ENCODE measurements at places on chromosomes 3 and 15.

DNA sequence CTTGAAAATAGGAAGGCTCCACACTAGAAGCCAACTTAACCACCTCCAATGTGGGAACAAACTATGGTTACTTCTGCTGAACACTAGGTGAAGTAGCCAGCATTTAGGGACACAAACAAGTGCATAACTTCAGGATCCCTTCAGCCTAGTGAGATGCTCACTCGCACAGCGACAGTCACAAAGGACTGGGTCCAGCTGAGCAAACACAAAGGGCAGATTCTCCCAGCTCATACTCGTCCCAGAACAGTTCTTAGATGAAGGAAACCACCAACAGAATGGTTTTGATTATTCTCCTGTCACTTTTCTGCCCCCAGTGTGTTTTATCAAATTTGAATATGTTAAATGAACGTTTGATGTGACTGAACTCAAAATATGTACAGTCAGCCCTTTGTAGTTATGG is 201.6 kb downstream of the KCNAB1 start:
- DNase-seq = no peak

DNA sequence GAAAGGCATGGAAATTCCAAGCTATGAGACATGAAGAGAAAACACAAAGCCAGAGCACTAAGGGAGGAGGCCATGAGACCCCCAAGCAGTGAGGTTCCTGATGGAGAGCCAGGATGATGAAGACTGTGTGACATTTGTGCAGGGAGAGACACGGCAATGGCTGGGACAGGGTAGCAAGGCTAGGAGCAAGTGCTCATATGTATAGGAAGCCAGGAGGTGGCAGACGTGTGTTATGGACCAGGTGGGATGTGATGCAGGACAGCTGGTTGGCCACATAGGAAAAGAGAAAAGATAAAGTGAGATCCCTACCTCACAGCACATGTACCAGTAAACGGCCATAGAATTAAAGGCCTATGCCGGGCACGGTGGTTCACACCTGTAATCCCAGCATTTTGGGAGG is 112.7 kb downstream of the APBA2 start:
- no peak for DNase-seq

- DNase-seq = no peak
These were observed 115.9 kb downstream of the EEFSEC start for GRCh38 chr3:128269006-128269775.

DNA sequence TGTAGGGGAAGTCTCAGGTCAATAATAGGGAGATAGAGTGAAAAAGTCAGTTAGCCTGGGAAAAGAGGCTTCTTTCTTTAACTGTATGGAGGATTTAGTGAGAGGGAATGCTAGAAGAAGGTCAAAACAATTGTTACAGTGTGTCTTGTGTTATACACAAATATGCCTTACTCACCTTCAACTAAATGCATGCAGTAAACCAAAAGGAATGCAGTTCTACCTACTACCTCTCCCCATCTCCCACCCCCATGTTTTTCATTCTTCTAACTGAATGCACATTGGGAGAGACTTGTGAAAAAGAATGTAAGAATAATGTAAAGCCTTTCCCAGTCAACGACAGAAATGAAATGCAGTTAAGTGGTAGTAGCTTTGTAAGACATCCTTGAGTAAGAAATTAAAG is 33.8 kb downstream of the CCDC66 start:
- DNase-seq = no peak

DNA sequence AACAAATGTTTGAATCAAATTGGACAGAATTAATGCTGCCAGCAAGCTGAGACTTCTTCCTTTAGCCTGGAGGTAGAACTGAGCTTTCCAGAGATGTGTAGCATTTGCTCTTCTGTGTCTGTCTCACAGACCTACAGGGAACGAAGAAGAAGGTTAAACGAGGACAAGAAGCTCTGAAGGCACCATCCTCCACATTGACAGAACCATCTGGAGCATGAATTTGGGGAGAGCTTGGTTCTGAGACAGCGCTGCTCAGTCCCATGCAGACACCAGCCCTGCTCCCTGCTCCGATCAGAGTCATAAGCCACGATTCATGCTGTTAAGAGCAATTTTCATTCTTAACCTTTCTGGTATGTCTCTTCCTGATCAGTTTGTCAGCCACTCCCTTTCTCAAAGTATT is 7.7 kb upstream of the KY start:
- no peak for DNase-seq

- no peak for DNase-seq
These were observed 133.5 kb upstream of the STT3B start for GRCh38 chr3:31399271-31399670.

- DNase-seq = no peak
These were observed 15.6 kb upstream of the CD47 start for GRCh38 chr3:108106449-108106848.

DNA sequence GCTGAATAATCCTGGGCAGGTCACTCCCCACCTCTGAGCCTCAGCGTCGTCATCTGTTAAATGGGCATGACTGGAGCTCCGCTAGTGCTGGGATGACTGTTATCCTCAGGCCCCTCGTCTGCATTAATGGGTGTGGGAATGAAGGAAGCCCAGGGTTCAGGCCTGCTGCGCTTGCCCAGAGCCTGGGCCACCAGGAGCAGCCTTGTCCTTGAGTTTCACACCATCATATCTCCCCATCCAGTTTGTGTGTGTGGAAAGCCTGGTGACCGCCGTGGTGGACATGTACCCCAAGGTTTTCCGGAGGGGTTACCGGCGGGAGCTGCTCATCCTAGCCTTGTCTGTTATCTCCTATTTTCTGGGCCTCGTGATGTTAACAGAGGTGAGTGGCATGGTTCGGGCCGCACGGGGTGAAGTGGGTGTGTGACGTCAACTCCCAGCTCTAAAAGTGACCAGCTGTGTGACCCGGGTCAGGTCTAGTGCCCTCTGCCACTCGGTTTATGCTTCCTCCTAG is 63.5 kb upstream of the SLC6A1 start:
- DNase-seq = no peak

DNA sequence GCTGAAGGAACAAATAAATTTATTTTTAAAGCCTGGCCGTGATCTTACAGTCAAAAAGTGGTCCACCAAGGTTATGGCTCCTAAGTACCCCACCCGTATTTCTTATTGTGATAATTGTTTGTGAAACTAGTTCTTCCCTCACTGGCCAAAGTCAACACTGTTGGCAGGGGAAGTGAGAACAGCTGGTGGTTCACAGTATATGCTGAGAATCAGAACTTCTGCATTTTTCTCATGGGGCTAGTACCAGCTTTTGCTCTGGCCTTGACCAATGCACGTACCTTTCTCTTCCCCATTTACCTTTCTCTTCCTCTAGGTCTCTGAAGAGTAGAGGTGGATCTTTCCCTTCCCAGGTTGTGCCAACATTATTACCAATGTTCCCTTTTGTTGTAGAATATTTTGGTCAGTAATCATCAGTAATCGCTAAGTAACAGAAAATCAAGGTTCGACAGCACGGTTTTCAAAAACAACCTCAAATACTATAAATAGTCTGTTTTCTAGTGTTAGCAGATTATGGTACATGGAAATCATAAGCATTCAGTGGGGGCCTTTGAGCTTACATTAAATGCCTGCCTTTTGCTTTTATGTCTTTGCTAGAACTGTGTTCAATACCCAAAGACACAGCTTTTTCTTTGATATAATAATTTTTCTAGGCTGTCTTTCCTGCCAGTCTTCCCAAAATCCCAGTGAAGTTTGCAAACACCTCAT is 268.0 kb downstream of the LPP start:
- no peak for DNase-seq

GRCh38 chr3:27540231-27540630 is 56.0 kb upstream of the SLC4A7 start:
- no peak for DNase-seq

GRCh38 chr3:169835533-169835932 is 22.8 kb upstream of the LRRC34 start:
- no peak for DNase-seq
